NCI-H2107 (cell line): ENCODE measurements at places on chromosomes 3 and 15.

DNA sequence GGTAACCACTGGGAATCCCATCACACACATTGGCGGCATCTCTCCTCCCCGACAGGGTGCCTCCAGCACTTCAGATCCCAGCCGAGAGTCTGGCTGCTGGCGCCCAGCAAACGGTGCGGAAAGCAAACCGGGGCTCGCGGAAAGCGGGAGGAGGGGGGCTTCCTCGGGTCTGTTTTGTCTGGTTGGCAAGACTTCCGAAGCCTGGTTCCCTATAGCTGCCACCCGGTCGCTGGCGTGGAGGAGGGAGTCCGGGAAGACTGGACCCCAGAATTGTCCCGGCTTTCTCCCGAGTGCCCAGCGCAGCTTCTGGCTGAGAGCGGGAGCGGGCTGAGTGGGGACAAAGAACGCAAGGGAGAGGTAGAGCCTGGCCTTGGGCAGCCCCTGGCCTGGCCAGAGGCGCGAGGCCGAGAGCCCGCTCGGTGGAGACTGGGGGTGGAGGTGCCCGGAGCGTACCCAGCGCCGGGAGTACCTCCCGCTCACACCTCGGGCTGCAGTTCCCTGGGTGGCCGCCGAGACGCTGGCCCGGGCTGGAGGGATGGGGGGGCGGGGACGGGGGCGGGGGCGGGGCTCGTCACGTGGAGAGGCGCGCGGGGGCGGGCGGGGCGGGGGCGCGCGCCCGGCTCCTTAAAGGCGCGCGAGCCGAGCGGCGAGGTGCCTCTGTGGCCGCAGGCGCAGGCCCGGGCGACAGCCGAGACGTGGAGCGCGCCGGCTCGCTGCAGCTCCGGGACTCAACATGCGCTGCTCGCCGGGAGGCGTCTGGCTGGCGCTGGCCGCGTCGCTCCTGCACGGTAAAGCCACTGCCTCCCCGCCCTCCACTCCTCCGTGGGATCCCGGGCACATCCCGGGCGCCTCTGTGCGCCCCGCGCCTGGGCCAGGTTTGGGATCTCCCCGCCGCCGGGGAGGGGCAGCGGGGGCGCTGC lies at the start of gene CHRNA7:
CHRNA7 (plus strand) TSS at position 654 of the 920 bp plus-strand sequence; CDS start at position 734, 80 bp downstream.
- no peak for DNase-seq

- DNase-seq, result no peak
Measured at GRCh38 chr3:172869784-172870518, 119.4 kb downstream of the ECT2 start.

DNA sequence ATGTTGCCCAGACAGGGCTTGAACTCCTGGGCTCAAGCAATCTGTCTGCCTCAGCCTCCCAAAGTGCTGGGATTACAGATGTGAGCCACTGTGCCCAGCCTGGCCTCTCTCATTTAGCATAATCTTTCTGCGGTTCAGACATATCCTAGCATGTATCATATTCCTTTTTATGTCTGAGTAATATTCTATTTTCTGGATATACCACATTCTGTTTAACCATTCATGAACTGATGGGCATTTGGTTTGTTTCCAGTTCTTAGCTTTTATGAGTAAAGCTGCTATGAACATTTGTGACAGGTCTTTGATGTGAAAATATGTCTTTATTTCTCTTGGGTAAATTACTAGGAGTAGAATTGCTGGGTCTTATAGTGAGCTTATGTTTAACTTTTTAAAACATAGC lies 23.5 kb downstream of the FAM81A start:
- no peak for DNase-seq

GRCh38 chr3:152127058-152127457 lies 141.7 kb upstream of the MBNL1 start:
- no peak for DNase-seq

GRCh38 chr15:52784799-52785671 lies 5.1 kb downstream of the ONECUT1 start:
- DNase-seq, result no peak

DNA sequence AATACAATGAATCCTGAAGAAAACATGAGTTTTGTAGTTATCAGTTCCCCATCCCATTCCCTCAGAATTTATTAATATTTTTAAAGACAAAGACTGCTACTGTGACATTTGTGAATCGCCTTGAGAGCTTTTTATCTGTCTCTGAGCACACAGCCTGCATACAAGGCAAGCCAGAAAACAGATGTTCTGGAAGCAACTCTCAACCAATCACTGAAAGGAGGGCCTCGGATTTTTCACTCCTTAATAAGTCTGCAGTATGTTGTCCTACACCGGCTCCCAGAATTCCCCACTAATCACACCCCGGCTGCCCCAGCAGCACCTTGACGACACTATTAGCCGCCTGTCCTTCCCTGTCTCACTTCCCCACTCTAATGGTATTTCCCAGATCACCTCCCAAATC lies 138.5 kb downstream of the ZNF621 start:
- no peak for DNase-seq

- no peak for DNase-seq
Measured at GRCh38 chr3:193884027-193884426, 251.9 kb upstream of the HES1 start.

DNA sequence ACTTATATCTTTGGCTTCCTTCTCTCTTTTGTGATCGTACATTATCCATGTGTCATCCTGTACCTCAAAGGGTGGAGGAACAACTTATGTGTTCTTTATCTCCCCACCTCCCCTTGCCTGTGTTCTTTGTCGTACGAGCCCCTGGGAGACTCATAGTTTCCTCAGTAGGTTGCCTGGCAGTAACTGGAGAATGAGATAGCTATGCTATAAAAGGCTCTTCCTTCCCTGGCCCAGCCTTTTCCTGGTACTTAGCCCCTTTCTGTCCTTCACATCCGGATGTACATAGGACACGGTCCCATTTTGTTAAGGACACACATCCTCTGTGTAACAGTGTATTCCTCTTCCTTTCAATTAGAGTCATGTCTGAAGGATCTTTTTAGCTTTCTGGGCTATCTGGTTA lies 32.1 kb downstream of the PLCL2 start:
- no peak for DNase-seq

GRCh38 chr3:25033407-25034029 lies 394.5 kb upstream of the RARB start:
- peak; percentile 23 for DNase-seq
